ENCODE measurements at places on chromosomes 12 and 14. TPM values are rescaled to one million over a fixed set of nuclear protein-coding genes. Genes with fewer than 3 reads are reported as not detected.
A peak's percentile ranks its signal among the peaks of the same experiment; 100 is the strongest.

DNA sequence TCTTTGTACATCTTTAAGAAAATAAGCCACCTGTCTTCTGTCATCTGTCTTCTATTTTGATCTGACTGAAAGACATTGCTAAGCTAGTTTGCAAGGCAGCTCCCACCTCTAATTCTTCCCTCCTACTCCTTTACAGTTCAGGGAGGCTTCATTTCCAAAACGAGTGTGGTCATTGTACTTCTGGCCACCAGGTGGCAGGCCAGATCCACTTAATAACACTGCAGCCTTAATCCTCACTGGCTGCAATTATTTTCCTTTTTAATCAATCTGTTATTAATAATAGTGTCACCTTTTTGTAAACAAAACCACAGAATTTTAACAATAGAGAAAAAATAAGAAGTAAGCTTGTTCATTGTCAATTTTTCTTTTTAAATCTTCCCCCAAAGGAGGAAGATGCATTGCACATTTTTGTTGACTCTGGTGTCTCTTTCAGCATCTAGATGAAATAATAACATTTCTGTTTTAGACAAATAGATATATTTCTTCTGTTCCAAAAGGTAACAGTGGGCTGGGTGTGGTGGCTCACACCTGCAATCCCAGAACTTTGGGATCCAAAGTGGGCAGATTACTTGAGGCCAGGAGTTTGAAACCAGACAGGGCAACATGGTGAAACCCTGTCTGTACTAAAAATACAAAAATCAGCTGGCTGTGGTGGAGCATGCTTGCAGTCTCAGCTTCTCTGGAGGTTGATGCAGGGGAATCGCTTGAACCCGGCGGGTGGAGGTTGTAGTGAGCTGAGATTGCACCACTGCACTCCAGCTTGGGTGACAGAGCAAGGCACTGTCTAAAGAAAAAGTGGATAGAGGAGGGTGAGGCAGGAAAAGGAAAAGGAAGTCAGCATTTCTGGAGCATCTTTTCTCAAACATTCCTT is 23.3 kb downstream of the GABARAPL1 start:
- H3K36me3 ChIP-seq, result no peaks in the 10 kb centered on the region
- no peaks in the 10 kb centered on the region for H3K4me1 ChIP-seq
- no peak overlapping the region for H3K27ac ChIP-seq
- no peak overlapping the region for H3K4me3 ChIP-seq
- peak; percentile 32 for DNase-seq

DNA sequence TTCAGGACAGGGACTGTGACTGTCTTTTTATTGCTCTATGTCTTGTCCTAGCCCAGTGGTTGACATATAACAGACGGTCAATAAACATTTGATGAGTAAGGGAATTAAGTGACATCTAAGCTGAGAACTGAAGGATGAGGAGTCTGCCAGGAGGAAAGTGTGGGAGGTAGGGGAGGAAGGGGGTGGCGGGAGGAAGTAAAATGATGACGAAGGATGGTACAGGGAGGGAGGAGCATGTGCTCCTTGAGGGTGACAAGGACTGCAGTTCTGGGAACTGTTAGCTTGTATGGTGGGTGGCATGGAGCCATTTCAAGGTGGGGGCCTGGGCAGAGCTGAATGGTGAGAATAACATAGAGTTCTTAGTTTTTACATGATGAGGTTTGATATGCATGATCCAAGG is 64.4 kb downstream of the RGS6 start:
- no peaks in the 10 kb centered on the region for H3K4me1 ChIP-seq
- no peak for DNase-seq
- no peak overlapping the region for H3K27ac ChIP-seq
- H3K27me3 ChIP-seq, result peaks cover 20% of the 10 kb centered on the region
- H3K4me3 ChIP-seq, result no peak overlapping the region

KRT71 gene
- not detected for total RNA-seq

DNA sequence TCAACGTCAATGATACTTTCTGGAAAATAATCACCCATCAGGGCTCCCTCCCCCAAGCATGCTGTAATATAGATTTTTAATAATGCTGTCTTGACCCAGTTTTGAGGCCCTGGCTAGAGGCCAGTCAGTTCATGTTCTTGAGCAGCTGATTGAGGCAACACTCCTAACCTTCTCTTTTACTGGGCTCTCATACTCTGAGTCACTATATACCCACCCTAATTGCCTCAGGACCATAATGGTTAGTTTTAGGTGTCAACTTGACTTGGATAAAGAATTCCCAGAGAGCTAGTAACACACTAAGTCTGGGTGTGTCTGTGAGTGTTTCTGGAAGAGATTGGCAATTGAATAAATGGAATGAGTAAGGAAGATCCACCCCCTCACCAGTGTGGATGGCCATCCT is 527.0 kb upstream of the ATP2B1 start:
- no peak overlapping the region for H3K4me3 ChIP-seq
- no peaks in the 10 kb centered on the region for H3K27me3 ChIP-seq
- no peaks in the 10 kb centered on the region for H3K36me3 ChIP-seq
- no peak for DNase-seq
- no peak overlapping the region for H3K27ac ChIP-seq

COX8C gene
- not detected for total RNA-seq

DNA sequence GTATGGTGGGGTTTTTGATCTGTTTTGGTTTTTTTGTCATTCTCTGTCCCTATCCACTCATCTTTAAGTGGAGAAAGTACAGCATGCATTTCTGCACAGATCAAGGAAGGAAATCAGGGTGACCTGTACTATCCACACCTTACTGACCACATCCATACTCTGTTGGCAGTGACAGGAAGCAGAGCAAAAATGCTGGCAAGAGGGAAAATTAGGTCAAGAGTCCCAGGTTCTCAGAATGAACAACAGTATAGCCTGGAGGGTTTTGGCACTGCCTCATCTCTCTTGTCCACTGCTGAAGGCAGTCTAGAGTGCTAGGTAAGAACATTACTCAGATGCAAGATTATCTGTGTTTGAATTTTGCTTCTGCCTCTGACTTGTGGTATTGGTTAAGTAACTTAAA is 70.7 kb downstream of the TAOK3 start:
- H3K4me1 ChIP-seq, result peaks cover 54% of the 10 kb centered on the region
- H3K4me3 ChIP-seq, result no peak overlapping the region
- no peaks in the 10 kb centered on the region for H3K27me3 ChIP-seq
- H3K36me3 ChIP-seq, result no peaks in the 10 kb centered on the region
- peak; percentile 97 for DNase-seq
- H3K27ac ChIP-seq, result peak overlapping the region; percentile 66

CCDC175 gene
- total RNA-seq, result not detected

DNA sequence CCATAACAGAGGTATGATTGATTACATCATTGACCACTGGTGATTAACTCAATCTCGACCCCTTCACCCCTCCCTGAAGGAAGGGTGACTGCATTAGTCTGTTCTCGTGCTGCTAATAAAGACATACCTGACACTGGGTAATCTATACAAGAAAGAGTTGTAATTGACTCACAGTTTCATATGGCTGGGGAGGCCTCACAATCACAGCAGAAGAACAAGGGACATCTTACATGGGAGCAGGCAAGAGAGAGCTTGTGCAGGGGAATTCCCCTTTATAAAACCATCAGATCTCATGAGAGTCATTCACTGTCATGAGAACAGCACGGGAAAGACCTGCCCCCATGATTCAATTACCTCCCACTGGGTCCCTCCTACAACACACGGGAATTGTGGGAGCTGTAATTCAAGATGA is 55.9 kb upstream of the TMCC3 start:
- peaks cover 19% of the 10 kb centered on the region for H3K4me1 ChIP-seq
- no peaks in the 10 kb centered on the region for H3K36me3 ChIP-seq
- no peak for DNase-seq

DNA sequence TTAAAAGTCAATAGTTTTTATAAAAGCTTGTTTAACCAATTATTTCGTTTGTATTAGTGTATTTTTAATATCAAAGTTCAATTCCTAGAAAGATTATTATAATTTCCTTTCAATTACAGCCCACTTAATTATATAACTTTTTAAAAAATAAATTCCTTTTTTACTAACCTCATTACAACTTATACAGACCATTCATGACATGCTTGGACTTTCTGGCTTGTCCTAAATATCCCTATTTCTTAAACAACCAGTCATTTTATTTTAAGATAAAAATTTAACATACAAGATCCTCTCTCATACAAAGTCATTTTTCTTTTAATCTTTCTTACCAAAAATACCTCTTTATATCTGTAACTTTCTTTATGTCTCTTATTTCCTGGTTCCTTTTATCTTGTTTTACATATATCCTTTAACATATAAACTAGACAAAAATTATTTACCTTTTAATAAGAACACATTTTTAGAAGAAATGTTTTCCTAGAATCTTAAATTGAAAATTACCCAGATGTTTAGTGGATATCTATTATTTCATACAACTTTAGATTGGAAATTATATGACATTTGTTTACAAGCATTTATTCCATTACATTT is 10.4 kb upstream of the TMEM263 start:
- DNase-seq, result no peak
- H3K27ac ChIP-seq, result no peak overlapping the region
- H3K4me1 ChIP-seq, result no peaks in the 10 kb centered on the region
- no peaks in the 10 kb centered on the region for H3K27me3 ChIP-seq
- H3K4me3 ChIP-seq, result no peak overlapping the region

DNA sequence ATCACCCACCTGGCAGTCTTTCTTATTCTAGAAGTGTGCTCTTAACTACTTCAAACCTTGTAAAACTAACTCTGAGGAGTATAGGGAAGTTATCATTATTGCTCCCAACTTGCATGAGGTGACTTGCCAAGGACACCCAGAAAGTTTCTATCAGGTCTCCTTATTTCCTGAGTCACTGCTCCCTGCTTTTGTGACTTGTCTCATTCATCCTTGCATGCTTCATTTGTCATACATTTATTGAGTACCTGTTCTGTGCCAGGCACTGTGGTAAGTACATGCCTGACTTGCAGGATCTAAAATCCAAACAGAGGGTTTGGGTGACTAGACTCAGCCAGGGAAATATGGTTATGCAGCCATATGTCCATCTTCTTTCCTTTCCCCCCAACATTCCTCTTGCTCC is 25.5 kb downstream of the CFAP251 start:
- no peak for DNase-seq
- no peak overlapping the region for H3K4me3 ChIP-seq
- H3K27ac ChIP-seq, result no peak overlapping the region
- H3K4me1 ChIP-seq, result no peaks in the 10 kb centered on the region
- no peaks in the 10 kb centered on the region for H3K27me3 ChIP-seq

DNA sequence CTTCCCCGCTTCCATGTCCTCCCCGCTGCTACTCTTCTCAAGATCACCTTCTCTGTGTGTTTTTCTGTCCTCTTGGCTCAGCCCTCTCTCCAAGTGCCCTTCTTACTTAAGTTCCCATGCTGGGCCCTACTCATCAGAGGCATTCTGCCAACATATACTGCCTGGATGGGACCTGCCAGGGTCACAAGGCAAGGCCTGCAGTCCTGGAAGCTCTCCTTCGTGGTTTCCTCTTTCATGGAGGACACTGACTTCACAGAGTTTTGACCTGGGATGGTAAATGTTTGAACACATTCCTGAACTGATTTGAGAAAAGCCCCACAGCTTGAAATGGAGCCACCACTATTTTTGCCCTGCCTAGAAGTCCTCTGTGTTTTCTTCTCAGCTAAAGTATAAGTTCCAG is 140.9 kb downstream of the TMEM30B start:
- H3K36me3 ChIP-seq, result no peaks in the 10 kb centered on the region
- no peaks in the 10 kb centered on the region for H3K27me3 ChIP-seq
- H3K4me3 ChIP-seq, result no peak overlapping the region
- DNase-seq, result no peak
- no peak overlapping the region for H3K27ac ChIP-seq
- H3K4me1 ChIP-seq, result no peaks in the 10 kb centered on the region

DNA sequence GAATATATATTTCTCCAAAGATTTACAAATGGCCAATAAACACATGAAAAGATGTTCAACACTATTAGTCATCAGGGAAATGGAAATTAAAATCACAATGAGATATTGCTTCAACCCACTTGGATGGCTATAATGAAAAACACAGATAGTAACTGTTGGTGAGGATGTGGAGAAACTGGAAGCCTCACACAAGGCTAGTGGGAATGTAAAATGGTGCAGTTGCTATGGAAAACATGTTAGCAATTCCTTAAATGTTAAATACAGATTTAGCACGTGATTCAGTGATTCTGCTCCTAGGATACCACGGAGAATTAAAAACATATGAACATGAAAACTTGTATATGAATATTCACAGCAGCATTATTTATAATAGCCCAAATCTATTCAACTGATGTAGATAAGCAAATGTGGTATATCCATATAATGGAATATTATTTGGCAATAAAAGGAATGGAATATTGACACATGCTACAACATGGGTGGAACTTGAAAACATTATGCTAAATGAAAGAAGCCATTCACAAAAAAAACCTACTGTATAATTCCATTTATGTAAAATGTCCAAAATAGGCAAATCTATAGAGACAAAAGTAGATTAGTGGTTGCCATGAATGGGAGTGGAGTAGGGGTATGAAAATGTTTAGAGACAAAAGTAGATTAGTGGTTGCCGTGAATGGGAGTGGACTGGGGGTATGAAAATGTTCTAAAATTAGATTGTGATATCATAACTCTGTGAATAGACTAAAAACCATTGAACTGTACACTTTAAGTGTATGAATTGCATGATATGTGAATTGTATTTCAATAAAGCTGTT is 227.1 kb upstream of the DDHD1 start:
- H3K4me3 ChIP-seq, result no peak overlapping the region
- H3K27me3 ChIP-seq, result no peaks in the 10 kb centered on the region
- no peak overlapping the region for H3K27ac ChIP-seq
- no peaks in the 10 kb centered on the region for H3K4me1 ChIP-seq

CELA1 gene
- 0.58 TPM for total RNA-seq

- H3K27me3 ChIP-seq, result no peaks in the 10 kb centered on the region
- no peak overlapping the region for H3K27ac ChIP-seq
- peaks cover 17% of the 10 kb centered on the region for H3K4me1 ChIP-seq
- H3K36me3 ChIP-seq, result peaks cover 55% of the 10 kb centered on the region
- H3K4me3 ChIP-seq, result no peak overlapping the region
- no peak for DNase-seq
Measured at GRCh38 chr12:43797561-43798217, 8.4 kb downstream of the TWF1 start.

COCH gene
- 1.4 TPM for total RNA-seq

ANKRD33 gene
- not detected for total RNA-seq

- no peak overlapping the region for H3K27ac ChIP-seq
- DNase-seq, result no peak
- peaks cover 9% of the 10 kb centered on the region for H3K4me1 ChIP-seq
- no peaks in the 10 kb centered on the region for H3K36me3 ChIP-seq
Measured at GRCh38 chr12:120110550-120111501, 5.7 kb downstream of the RAB35 start.

TEX52 gene
- not detected for total RNA-seq

NDRG2 gene
- 12.2 TPM for total RNA-seq

DNA sequence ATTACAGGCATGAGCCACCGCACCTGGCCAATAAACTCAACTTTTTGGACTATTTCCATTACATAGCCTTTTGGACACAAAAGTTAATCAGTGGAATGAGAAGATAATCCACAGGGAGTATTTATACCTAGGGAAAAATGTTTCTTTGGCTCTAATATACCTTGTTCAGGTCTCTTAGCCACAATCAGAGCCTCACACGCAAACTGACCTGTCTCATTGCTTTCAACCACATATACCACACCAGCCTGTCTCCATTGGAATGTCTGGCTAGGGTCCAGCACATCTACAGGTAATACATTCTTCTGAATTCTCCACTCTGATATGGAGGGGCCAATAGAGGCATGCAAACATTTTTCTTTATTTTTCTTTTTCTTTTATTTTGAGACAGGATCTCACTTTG is 3.8 kb upstream of the RBMS2 start:
- H3K4me3 ChIP-seq, result 0 out of 2 replicates have a peak overlapping the region, but pooled peaks have one; percentile 15
- no peaks in the 10 kb centered on the region for H3K27me3 ChIP-seq
- DNase-seq, result peak; percentile 87
- peaks cover 46% of the 10 kb centered on the region for H3K4me1 ChIP-seq

GRCh38 chr12:6120796-6121473 is 3.5 kb downstream of the VWF start:
- H3K27me3 ChIP-seq, result no peaks in the 10 kb centered on the region
- peaks cover 9% of the 10 kb centered on the region for H3K4me1 ChIP-seq
- no peak for DNase-seq
